Naive thymus-derived CD8-positive, alpha-beta T cell (primary cell): ENCODE measurements at places on chromosomes 6 and 20.

GRCh38 chr6:40880906-40881305, 158.1 kb downstream of the UNC5CL start:
- no peak for DNase-seq

DNA sequence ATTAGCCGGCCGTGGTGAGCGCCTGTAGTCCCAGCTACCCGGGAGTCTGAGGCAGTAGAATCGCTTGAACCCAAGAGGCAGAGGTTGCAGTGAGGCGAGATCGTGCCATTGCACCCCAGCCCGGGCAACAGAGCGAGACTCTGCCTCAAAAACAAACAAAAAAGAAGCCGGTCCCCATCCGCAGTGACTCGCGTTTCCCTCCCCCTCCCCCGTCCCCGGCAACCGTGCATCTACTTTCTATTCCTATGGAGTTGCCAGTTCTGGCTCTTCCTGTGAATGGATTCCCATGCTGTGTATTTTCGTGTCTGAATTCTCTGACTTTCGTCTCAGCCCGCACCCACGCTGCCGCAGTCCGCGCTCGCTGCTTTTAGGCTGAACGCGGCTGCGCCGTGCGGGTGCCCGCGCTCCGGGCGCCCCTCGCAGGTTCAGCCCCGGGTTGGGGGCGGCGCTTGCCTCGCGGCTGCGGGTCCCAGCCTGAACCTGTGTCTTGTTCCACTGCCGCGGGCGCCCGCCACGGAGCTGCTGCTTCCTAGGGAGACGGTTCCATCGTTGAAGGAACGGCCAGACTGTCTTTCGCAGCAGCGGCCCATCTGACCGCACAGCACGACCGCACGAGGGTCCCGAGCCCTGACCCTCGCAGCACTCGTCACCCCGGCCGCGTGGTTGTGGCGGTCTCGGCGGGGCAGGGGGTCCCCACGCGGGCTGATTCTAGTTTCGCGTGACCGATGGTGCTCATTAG, 1.1 kb upstream of the MRGBP start:
- peak; percentile 69 for DNase-seq

DNA sequence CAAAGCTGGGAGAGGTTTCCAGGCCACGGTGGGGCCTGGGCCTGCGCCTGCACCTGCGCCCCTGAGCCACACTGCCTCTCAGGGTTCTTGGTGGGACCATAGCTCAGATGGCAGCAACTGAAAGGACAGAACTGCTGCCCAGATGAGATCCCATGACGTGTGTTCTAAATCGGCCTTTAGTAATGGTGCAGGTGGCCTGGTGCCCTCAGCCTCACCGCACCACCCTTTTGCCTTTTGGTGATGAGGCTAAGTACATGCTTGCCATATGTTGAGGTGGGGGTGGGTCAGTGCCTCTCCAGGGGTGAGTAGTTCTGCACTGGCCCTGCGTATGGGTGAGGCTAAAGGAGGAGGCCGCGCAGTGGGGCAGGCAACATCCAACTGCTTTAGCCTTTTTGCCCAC, 7.4 kb downstream of the PSMG4 start:
- no peak for DNase-seq

DNA sequence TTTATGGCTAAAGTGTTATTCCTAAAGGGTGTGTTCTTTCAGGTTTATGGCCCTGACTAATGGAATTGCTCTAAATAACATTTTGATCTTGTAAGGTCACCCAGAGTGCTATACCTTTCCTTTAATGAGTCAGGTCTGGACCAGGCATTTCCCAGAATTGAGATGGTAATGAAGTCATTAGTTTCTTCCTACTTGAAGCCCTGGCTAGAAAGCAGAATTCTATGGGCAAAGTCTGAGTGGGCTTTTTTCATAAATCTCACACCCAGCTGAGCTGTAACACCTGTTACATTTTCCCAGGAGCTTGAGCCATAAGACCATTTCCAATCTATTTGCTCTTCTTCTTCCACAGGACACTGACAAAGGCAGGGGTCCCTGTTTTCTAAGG, 122.0 kb upstream of the ID4 start:
- no peak for DNase-seq

DNA sequence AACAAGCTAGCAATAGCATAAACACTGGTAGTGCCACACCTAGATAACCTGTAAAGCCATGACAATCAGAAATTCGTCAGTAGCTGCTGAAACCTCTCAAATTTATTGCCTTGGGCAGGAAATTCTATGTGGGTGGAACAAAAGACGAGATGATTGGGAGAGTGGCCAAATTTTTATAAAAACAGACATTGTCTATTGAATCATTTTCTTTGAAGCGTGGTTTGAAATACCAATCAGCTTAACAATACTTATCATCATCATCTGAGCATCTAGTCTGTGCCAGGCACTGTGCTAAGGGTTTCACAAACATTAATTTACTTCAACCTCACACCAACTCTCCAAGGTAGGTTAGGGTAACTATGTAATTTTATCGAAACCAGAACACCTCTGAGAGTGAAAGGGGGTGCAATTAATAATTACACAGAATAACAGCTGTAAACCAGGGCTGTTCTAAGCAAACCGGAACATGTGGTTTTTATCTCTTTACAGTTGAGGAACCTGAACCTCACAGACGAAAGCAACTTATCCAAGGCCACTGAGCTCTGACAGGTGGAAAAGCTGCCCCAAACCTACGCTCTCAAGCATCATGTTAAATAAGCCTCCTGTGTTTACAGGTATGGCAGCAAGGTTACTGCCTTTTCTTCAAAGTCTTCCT, 43.4 kb downstream of the NHSL1 start:
- DNase-seq, result peak; percentile 47

DNA sequence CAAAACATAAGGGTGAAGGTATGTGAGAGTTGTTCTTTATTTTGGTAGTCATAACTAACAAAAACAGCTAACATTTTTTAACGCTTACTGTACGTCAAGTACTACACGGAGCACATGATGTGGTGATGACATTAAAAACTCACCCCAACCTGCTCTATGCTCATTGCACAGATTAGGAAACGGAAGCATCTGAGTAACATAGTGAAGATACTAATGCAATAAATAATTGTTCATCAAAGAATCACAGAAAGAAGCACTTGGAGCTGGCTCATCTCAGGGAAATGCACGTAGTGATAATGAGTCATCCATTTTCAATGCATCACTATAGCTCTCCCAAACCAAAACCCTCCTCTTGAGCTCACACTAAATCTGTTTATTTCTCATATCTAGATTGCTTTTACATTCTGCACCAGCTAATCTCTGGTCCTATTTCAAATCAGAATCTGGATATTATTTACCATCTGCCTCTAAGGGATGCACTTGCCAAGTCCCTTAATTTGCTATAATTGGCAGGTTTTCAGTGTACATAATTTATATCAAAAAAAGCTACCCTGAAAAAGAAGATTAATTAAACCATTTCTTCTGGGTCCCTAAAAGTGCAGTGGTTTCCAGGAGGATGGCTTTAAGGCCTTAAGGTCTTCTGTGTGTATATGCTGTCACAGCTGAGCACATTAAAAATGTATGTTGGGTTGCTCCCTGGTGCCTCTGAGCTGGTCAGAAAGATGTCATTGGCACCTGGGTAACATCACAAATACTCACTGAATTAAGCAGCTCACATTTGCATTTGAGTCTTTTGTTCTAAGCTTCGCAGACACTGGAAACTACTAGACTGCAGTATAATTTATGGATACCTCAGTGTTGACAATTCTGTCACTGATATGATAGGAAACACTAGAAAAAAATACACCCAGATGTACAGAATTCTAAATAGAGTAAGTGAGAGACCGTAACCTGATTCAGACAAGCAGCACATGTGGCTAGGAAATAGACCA, 677.4 kb upstream of the CITED2 start:
- no peak for DNase-seq

GRCh38 chr20:14685183-14685582, 347.8 kb upstream of the FLRT3 start:
- DNase-seq, result no peak

GRCh38 chr6:41191569-41191968, 9.4 kb downstream of the TREML2 start:
- peak; percentile 28 for DNase-seq

- no peak for DNase-seq
Measured at GRCh38 chr6:20227350-20227749, 15.1 kb upstream of the MBOAT1 start.

DNA sequence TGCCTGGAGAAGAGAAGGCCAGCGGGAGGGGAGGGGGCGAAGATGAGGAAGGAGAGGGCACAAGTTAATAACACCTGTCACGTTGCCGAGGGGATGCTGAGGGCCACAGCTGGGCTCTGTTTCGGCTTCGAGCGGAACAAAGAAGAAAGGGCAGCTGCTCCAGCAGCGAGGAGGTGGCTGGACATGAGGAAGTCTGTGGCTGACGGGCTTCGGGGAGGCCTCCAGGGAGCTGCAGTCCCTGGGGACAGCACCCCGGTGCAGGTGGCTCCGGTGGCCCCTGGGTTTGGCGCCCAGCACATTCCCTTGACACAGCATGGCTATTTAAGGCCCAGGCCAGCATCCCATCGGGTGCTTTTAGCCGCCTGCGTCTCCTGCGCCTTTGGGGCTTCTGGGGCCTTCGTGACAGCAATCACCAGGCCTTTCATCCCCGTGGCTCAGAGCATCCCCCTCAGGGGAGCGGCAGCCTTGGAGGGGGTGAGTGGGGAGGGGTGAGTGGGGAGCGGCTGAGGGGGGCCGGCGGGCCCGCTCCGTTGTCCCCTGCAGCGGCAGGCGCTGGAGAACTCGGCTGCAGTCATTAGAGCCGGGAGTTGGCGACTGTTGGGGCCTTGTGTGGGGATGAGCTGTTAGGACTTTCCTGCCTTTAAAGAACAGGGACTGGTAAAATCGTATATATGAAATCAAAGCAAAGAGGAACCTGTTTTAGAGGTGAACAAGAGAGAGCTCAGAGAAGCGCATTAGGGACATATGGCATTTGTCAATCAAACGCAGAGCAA, 99.0 kb downstream of the TMEM242 start:
- DNase-seq, result no peak

GRCh38 chr6:166806217-166806838, 150.0 kb downstream of the RNASET2 start:
- no peak for DNase-seq

- no peak for DNase-seq
Measured at GRCh38 chr20:58094160-58094559, 134.3 kb downstream of the ANKRD60 start.

DNA sequence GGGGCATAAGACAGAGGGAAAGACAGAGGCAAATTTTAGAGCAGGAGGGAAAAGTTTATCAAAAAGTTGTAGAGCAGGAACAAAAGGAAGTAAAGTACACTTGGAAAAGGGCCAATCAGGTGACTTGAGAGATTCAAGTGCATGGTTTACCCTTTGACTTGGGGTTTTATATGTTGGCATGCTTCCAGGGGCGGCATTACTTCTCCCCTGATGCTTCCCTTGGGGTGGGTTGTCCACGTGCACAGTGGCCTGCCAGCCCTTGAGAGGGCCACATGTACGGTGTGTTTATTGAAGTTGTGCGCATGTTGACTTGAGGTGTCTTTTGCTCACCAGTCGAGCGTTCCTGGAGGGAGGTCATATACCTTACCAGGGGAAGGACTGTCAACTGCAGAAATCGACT, 259.5 kb upstream of the JARID2 start:
- no peak for DNase-seq

GRCh38 chr6:31875877-31876276, 2.9 kb downstream of the SLC44A4 start:
- no peak for DNase-seq

GRCh38 chr6:32082935-32083334, 26.2 kb downstream of the TNXB start:
- DNase-seq, result no peak

DNA sequence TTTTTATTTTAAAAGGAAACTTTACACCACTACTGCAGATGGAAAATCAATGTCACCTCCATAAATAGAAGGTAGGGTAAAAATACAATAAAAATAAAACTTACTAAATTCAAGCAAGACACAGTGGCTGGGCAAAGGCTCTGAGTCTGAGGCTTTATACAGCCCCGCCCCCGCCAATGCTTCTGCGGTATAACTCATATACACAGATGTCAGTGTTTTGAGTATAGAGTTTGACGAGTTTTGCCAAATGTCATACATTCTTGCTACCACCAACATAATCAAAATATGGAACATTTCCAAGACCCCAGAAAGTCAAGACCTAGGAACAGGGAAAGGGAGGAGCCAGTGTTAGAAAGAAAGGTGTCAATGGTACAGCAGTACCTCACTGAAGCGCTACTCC, 12.8 kb downstream of the NFATC2 start:
- DNase-seq, result no peak

- DNase-seq, result no peak
Measured at GRCh38 chr6:7707787-7708186, 18.1 kb upstream of the BMP6 start.

DNA sequence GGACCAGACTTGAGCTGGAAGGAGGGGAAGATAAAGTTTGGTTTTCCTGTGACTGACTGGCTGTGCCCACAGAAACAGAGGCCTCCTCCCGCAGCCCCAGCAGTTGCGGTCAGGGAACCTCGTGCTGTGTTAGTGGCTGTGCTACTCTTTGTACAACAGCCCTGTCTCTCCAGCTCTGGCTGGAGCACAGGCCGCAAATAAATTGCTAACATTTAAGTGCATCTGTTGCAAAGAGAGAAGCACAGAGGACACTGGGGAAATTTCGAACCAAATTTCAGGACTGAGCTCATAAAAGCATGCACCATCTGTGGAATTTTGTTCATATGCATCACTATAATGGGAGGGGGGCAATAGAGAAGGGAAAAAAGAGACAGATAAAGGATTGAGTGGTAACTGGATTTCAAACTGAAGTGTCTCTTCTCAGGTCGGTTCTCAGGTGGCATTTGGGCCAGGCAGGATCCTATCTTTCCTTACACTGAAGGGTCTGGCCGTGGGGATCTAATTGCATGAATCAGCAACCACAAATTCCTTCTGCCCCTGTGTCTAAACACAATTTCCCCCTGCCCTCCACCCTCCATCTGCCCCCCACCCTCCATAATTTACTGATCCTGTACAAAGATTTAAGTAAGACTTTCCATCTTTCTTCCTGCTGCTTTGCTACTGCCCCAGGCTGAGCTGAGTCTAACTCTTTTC, 88.9 kb upstream of the ATXN1 start:
- DNase-seq, result no peak

GRCh38 chr20:44584162-44584561, 1.8 kb downstream of the PKIG start:
- DNase-seq, result no peak

DNA sequence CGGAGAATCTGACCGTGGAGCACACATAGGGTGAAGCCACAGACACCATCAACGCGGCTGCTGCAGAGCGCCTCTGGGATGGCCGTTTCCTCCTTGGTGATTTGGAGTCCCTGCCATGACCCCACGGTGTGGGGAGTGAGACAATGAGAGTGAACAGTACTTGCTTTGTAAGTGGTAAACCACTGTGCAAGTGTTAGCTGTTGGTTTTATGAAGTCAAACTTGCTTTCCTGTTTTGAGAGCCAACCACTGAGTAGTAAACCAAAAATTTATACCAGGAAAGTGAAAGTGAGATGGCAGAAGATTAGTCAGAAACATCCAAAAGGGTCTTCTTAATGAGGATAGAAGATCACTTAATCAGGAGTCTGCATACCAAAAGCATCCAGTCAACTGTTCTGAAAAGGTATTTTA, 160.7 kb downstream of the FOXC1 start:
- no peak for DNase-seq

DNA sequence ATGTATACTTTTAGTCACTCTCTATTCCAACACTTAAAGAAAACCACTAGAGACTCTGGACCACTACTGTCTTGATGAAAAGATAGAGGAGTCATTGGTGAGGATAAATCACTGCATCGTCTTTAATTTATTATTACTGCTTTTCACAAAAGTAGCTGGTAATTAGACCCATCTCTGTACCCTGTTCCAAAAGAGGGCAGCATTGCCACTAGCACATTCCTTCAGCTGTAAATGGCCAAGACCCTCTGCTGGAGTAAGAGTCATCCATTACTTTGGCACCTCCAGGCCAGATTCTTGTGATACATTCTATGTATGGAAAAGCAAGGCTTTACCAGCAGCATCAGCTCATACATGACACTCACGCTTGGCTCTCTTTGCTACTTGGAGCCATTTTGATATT, 49.5 kb upstream of the PREP start:
- no peak for DNase-seq
